Stimulated activated CD4-positive, alpha-beta T cell treated with anti-CD3 and anti-CD28 coated beads, TNF-alpha, amount 100 ng/mL, for 1 hour (primary cell): ENCODE measurements at places on chromosomes 7 and 10.

DNA sequence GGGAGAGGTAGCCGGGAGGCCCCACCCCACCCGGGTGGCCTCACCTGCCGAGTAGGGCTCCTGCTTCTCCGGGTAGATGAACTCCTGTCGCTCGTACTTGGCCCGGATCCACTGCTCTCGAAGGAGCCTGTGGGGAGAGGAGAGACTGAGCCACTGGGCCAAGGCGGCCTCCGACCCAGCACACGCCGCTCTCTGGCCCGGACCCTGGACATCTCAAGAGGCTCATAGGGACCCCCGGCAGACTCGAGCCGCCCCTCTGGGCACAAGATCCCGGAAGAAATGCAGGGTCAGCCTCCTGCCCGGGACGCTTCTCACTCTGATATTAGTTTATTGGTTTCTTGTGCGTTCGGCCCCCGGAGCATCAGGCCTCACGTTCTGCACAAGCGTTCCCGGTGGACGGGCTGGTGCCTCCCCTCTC is 34.5 kb downstream of the ADAP1 start:
- DNase-seq, result no peak

GRCh38 chr10:132066186-132066585 is 440 bp downstream of the JAKMIP3 start:
- no peak for DNase-seq

DNA sequence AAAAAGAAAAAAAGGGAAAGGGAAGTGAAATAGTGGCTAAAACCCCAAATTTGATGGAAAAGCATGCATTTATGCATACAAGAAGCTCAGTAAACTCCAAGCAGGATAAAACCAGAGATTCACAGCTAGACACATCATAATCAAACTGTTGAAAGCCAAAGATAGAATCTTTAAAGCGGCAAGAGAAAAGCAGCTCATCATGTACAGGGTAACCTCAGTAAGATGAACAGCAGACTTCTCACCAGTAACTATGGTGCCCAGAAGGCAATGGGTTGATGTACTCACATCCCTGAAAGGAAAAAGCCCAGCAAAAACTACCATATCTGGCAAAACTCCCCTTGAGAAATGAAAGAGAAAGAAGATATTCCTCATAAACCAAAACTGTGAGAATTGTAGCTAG is 60.4 kb downstream of the TPST1 start:
- DNase-seq, result no peak

- no peak for DNase-seq
Measured at GRCh38 chr10:11573497-11573896, 38.0 kb downstream of the USP6NL start.

DNA sequence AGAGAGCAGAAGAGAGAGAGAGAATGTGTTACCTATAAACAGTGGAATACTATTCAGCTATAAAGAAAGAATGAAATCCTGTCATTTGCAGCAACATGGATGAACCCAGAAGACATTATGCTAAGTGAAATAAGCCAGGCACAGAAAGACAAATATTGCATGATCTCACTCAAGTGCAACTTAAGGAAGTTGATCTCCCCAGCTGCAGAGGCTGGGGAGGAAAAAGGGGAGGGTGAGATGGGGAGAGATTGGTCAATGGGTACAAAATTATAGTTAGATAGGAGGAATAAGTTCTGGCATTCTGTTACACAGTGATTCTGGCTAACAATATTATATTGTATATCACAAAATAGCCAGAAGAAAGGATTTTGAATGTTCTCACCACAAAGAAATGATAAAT is 11.2 kb upstream of the JAZF1 start:
- DNase-seq, result no peak

GRCh38 chr10:127194599-127194998 is 1.8 kb downstream of the INSYN2A start:
- DNase-seq, result no peak

GRCh38 chr7:95662987-95663386 is 66.7 kb upstream of the PDK4 start:
- DNase-seq, result no peak

GRCh38 chr7:380139-380485 is 90.1 kb downstream of the FOXL3 start:
- no peak for DNase-seq

- DNase-seq, result no peak
Measured at GRCh38 chr10:62384057-62384446, 9.9 kb downstream of the ZNF365 start.

- no peak for DNase-seq
Measured at GRCh38 chr10:43939939-43940820, 291.5 kb upstream of the ZNF32 start.

GRCh38 chr7:33614357-33615117 is 290.8 kb upstream of the BMPER start:
- no peak for DNase-seq

GRCh38 chr7:100793806-100794660 is 33.3 kb downstream of the EPHB4 start:
- DNase-seq, result no peak

DNA sequence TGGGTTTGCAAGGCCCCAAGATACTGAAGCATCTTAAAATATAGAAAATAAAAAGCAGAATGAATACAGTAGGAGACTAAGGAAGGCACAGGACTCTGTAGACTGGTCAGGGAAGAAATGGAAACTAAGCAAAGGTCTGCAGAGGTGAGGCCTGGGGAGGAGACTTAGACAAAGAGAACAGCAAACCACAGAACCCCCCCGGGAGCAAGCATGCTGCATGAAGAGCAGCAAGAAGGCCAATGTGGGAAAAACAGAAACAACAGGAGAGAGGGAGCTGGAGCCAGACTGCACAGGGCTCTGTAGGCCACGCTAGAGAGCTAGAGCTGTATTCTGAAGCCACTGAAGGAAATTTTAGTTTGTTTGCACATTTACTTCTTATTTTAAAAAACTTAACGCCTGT is 45.7 kb upstream of the ARID5B start:
- DNase-seq, result no peak

DNA sequence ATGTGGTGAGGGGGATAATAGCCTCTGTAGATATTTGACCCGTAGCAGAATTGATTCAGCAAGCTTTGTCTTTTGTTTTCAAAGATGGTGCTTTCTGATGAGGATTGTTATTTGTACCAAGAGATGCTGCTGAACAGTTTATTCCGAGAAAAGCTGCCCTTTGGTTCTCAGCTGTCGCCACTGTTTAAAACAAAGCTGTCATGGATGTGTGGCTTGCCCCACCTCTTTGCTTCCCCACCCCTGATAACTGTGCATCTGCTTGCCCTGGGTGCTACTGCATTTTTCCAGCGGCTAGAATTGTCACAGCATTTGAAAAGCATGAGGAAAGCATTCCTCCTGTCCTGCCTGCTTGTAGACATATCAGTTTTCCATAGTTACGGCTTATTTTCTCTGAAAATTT is 226.9 kb upstream of the CSTF2T start:
- no peak for DNase-seq

DNA sequence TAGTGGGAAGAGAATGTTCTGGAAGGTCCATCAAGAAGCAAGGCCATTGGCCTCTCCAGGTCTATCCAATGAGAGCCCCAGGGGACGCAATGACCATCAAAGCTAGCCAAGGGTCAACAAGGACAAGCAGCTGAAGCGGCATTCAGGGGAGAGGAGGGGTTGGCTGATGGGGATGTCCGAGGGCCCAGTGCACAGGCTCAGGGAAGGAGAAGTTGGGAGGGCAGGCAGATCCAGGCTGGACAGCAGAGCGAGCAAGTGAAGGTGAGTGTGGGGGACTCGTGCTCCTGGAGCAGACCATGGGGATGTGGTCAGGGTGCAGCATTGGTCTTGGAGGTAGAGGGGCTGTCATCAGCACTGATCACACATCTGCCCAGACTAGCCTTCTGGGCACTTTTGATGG is 275.4 kb upstream of the TCERG1L start:
- DNase-seq, result no peak

DNA sequence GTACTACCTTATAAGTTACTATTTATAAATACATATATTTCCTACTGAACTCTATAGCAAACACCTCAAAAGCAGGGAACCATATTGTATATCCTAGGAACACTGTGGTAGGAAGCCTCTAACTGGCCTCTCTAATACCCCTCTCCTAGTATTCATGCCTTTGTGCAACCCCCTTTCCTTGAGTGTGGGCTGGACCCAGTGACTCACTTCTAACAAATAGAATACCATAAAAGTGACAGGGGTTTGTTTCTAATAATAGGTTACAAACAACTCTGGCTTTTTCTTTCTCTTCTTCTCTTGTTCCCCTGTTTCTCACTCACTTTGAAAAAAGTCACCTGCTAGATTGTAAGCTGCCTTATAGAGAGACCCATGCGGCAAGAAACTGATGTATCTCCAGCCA is 51.6 kb upstream of the MACC1 start:
- no peak for DNase-seq

DNA sequence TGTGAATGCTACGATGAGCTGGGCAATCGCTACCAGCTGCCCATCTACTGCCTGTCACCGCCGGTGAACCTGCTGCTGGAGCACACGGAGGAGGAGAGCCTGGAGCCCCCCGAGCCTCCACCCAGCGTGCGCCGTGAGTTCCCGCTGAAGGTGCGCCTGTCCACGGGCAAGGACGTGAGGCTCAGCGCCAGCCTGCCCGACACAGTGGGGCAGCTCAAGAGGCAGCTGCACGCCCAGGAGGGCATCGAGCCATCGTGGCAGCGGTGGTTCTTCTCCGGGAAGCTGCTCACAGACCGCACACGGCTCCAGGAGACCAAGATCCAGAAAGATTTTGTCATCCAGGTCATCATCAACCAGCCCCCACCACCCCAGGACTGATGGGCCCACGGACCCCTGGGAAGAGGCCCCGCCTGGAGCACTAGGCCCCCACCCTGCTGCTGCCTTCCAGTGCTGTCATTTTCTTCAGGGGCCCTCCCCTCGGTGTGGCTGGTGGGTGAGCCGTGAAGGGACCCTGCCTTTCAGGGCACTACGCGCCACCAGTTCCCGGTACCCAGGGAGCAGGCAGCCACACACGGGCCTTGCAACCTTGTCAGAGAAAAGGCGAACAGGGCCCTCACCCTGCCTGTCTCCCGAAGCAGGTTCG is 2.3 kb upstream of the ANKRD2 start:
- no peak for DNase-seq

DNA sequence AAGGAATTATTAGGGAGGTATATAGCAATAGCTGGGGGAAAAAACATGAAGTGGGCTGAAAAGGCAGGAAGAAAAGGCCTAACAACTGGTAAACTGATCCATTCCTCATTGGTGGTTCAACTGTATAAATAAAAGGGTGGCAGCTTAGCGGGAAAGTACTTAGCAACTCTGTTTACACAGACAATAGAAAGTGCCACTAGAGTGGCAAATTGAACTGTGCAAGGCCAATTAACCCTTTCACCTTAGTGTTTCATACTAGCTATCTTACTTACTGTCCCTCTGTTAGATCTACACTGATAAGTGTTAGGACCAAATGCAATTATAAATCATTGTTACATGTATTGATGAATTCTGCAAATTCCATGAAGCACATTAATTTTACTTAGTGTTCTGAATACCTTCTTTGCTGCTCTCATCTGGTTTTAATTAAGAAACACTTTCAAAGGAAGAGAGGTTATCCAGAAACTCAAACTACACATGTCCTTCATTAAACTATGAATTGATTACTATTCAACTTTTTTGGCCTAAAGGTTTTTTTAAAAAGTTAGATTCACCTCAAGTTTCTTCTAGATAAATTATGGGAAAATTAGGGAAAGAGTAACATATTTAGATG is 28.0 kb downstream of the DNAJC1 start:
- DNase-seq, result no peak

GRCh38 chr10:114420811-114421485 is 16.6 kb upstream of the AFAP1L2 start:
- DNase-seq, result no peak

DNA sequence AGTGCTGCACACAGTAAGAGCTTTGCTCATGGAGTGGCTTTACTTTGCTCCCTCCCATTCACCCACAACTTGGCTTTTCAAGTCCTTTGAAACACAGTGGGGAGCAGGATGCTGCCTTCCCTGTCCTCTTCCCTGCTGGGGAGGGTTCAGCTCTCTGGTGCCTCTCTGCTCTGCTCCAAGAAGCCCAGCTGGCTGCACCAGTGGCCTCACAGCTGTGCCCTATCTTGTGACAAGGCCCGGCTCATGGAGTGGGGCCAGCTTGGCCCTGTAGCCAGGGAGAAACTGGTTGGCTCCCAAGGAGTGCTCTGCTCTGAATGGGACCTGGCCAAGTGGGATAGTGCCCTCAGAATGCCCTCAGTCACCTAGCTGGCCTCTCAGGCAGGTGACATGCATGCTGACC is 212.3 kb upstream of the ZMIZ1 start:
- no peak for DNase-seq

- no peak for DNase-seq
Measured at GRCh38 chr10:118970770-118971169, 58.7 kb upstream of the NANOS1 start.

DNA sequence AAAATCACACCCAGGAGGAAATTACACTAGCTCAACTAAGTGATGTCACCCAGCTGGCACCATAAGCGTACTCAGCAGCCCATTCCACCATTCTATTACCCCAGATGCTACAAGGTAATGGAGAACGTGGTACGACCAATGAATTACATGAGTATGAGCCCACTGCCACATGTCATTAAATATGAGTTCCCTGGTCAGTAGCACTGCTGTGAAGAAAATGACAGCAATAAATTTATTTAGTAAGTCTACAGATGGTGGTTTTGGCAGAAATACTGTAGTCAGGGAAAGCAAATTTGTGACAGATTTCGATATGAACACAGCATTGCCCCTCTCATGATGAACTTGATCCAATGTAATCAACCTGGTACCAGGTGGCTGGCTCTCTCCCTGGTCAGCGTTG is 154.2 kb downstream of the VWC2 start:
- DNase-seq, result no peak

- DNase-seq, result no peak
Measured at GRCh38 chr7:40866601-40867000, 731.8 kb downstream of the SUGCT start.

DNA sequence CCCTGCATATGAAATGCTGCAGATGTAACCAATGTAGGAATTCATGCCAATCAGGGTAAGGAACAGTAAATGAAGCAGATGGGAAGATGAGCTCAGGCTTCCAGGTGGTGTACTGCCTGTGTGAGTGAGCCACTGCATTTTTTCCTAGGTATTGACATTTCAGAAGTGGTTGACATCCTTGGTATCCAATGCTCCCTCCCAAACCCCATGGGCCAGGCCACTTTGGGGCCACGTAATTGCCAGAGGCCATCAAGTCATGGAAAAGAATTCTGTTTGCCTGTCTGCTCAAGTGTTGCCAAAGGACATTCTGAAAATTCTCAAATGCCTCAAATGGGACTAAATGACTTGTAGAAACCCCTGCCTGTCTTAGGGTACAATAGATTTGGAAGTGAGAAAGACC is 384.6 kb downstream of the GATA3 start:
- no peak for DNase-seq

DNA sequence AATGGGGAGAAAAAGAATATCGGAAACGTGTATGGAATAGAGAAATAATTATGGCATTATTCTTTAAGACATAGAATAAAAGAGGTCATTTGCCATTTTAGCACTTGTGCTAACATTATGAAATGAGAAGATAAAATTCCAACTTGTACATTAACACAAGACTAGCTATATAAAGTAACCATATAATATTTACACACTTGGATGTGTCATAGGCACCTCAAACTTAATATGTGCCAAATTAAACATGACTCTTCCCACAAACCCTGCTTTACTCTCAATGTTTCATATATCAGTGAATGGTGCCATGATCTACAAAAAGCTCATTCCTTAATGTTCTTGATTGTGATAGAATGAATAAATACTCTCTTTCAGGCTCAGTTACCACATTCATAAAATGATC is 4.1 kb upstream of the MINDY3 start:
- no peak for DNase-seq
